ENCODE measurements at places on chromosomes 2 and 18. TPM values are rescaled to one million over a fixed set of nuclear protein-coding genes. Genes with fewer than 3 reads are reported as not detected.

- H3K4me1 ChIP-seq = no peaks in the 10 kb centered on the region
- no peaks in the 10 kb centered on the region for H3K27me3 ChIP-seq
- H3K27ac ChIP-seq = no peak overlapping the region
- H3K36me3 ChIP-seq = no peaks in the 10 kb centered on the region
Measured at GRCh38 chr18:44973282-44973681, 292.6 kb downstream of the SETBP1 start.

DNA sequence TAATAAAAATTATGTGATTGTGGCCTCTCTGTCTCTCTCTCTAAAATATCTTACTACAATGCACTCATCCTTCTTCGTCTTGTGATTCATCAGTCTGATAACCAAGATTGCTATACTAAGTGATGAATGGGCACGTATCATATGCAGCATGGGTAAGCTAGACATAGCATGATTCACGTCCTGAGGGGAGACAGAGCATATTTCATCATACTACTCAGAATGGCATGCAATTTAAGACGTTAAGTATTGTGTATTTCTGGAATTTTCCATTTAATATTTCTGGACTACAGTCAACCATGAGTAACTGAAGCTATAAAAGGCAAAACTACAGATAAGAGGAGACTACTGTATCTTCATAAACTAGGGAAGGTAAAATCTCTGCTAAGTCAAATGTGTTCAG, 97.0 kb upstream of the CD226 start:
- H3K4me3 ChIP-seq = peak overlapping the region; percentile 67
- H3K27me3 ChIP-seq = no peaks in the 10 kb centered on the region
- DNase-seq = peak; percentile 96
- no peaks in the 10 kb centered on the region for H3K36me3 ChIP-seq
- peak overlapping the region; percentile 95 for H3K27ac ChIP-seq

DNA sequence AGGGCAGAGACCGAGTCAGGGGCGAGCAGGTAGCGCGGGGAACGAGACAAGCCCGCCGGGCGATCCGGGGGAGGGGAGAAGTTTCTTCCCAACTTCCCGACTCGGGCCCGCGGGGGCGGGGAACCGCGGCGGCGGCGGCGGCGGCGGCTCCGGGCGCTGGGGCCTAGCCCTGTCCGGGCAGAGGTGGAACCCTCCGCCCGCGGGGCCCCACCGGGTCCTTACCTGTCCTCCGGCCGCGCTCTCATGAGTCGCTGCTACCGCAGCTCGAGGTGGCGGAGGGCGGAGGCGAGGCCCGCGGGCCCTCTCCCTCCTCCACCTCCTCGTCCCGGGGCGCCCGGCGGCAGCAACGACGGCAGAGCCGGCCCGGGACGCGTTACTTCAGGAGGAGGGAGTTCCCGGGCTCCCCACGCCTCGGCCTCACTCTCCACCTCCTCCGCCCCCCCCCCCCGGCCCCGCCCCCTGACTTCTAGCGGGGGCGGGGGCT, at the start of gene YES1:
YES1 (minus strand) TSS at position 351 of the 484 bp plus-strand sequence. CDS start 55,415 bp downstream, outside the sequence.
- H3K27ac ChIP-seq = peak within 1 kb of the TSS; percentile 96
- H3K4me1 ChIP-seq = peaks cover 27% of the 10 kb centered on the region
- DNase-seq = peak; percentile 86
- no peaks in the 10 kb centered on the region for H3K27me3 ChIP-seq

- no peaks in the 10 kb centered on the region for H3K36me3 ChIP-seq
- H3K27ac ChIP-seq = no peak overlapping the region
- no peaks in the 10 kb centered on the region for H3K27me3 ChIP-seq
Measured at GRCh38 chr2:163595028-163595427, 140.8 kb downstream of the FIGN start.

DNA sequence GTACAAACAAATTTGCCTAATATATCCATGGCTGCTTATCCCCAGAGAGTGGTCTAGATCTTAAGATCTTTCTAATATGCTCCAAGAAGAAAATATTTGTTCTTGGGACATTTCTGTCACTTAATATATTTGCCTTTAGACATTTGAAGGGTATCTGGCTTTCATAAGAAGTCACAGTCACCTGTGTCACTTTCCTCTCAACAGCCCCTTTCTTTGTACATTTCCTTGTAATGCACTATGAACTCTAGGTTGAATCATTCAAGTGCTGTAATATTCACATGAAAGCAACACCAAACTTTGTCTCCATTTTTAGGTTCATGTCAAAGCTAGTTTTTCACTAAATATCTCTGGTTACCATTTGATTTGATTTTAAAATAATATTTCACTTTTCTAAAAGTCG, 41.4 kb upstream of the NABP1 start:
- peaks cover 48% of the 10 kb centered on the region for H3K4me1 ChIP-seq
- H3K27me3 ChIP-seq = no peaks in the 10 kb centered on the region
- no peaks in the 10 kb centered on the region for H3K36me3 ChIP-seq
- peak overlapping the region; percentile 57 for H3K4me3 ChIP-seq

DNA sequence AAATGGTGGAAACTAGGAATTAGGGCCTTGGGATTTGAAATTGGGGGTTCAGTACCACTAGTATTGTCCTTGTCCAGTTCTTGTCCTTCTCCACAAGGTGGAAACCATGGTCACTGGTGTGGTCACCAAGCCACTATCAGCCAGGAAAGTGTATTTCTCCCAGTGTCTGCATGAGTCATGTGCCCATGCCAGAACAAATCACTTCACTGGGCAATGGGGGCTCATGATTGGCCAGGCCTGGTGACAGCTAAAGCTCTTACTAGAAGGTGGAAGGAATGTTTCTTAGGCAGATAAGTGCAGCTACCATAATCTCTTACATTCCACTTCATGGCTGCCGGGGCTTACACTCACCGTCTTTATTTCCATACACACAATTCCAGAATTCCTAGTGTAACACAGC, 124.8 kb upstream of the TACR1 start:
- H3K36me3 ChIP-seq = no peaks in the 10 kb centered on the region
- no peaks in the 10 kb centered on the region for H3K27me3 ChIP-seq
- DNase-seq = peak; percentile 8
- H3K4me3 ChIP-seq = no peak overlapping the region
- H3K4me1 ChIP-seq = no peaks in the 10 kb centered on the region

DNA sequence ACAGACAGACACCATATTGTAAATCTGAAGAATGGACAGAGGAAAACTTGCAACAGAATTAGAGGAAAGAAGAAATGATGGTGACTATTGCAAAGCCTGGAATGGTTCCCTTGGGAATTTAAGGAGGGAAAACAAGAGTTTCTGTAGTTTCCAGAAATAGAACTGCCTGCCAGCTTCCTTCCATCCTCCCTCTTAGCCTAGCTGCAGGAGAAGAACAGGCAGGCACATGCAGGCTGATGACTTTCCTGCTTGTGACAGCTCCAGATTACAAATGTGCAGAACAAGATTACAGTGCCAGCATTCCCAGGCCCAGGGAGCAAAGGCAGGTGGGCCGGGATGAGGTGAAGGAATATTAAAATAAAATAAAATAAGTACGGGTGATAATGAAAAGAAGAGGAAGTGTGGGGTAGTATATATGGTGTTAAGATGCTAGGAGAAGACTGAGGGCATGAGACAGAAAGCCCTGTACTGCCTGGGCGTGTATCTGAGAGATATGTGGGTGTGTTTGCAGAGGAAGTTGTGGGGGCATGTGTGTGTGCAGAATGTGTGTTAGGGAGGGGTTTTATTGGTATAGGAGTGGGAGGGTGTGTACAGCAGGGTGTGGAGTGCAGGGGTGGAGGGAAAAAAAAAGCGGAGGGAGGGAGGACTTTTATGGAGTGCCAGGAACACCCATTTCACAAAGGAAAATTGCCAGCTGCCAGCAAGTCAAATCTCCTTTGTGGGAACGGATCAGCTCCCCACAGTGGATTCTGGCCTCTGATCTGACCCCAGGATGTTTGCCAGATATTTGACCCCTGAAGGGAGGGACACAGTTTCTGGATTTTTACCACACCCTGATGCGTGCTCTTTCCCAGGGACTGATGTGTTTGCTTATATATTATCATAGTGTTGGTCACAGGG, 43.9 kb upstream of the NEMP2 start:
- no peaks in the 10 kb centered on the region for H3K36me3 ChIP-seq
- H3K27me3 ChIP-seq = no peaks in the 10 kb centered on the region
- no peak overlapping the region for H3K4me3 ChIP-seq
- DNase-seq = peak; percentile 31
- H3K4me1 ChIP-seq = peaks cover 6% of the 10 kb centered on the region

- no peak overlapping the region for H3K27ac ChIP-seq
- H3K36me3 ChIP-seq = no peaks in the 10 kb centered on the region
- DNase-seq = no peak
- peaks cover 56% of the 10 kb centered on the region for H3K4me1 ChIP-seq
- no peaks in the 10 kb centered on the region for H3K27me3 ChIP-seq
- H3K4me3 ChIP-seq = no peak overlapping the region
Measured at GRCh38 chr2:187550857-187551256, 3.4 kb downstream of the TFPI start.

The VSNL1 gene
- polyA plus RNA-seq = 0.70 TPM

The TTN gene
- polyA plus RNA-seq = 0.39 TPM

The ZNF521 gene
- 7.8 TPM for polyA plus RNA-seq

The PAX3 gene
- not detected for polyA plus RNA-seq

The LRRC30 gene
- not detected for polyA plus RNA-seq

All from GM23248 (cell line).